ENCODE measurements at places on chromosomes 11 and 22. TPM values are rescaled to one million over a fixed set of nuclear protein-coding genes. Genes with fewer than 3 reads are reported as not detected.

Gene DDIAS
- polyA plus RNA-seq, result 2.4 TPM

Gene PKDREJ
- not detected for polyA plus RNA-seq

Gene OR52I1
- polyA plus RNA-seq, result not detected

Gene OR6X1
- not detected for polyA plus RNA-seq

Gene SLC22A12
- not detected for polyA plus RNA-seq

Gene ELF5
- not detected for polyA plus RNA-seq

Gene BRMS1
- 70.3 TPM for polyA plus RNA-seq

Gene KCTD14
- not detected for polyA plus RNA-seq

Gene SLC17A6
- not detected for polyA plus RNA-seq

Gene LAMTOR1
- 77.5 TPM for polyA plus RNA-seq

Gene JAML
- 169 TPM for polyA plus RNA-seq

Gene HEPHL1
- polyA plus RNA-seq, result not detected

Gene CRYBB3
- not detected for polyA plus RNA-seq

Gene KDM4E
- not detected for polyA plus RNA-seq

Gene PDGFD
- polyA plus RNA-seq, result not detected

Gene SLC22A6
- not detected for polyA plus RNA-seq

Gene OR10W1
- polyA plus RNA-seq, result not detected

Gene PANX3
- polyA plus RNA-seq, result not detected

Gene C11orf87
- not detected for polyA plus RNA-seq

Gene NTM
- not detected for polyA plus RNA-seq

Gene OR4D5
- polyA plus RNA-seq, result not detected

Gene MYEOV
- polyA plus RNA-seq, result not detected

Gene TRPM5
- not detected for polyA plus RNA-seq

Gene CD3E
- 627 TPM for polyA plus RNA-seq

Gene FXYD6
- polyA plus RNA-seq, result not detected

Gene LMO1
- polyA plus RNA-seq, result not detected

Gene FOSL1
- polyA plus RNA-seq, result not detected

Measured in CD4-positive, alpha-beta memory T cell (primary cell).